DMS153 (cell line): ENCODE measurements at places on chromosomes 3 and 15.

GRCh38 chr3:76369170-76369569 is 583.8 kb upstream of the ZNF717 start:
- DNase-seq: no peak

DNA sequence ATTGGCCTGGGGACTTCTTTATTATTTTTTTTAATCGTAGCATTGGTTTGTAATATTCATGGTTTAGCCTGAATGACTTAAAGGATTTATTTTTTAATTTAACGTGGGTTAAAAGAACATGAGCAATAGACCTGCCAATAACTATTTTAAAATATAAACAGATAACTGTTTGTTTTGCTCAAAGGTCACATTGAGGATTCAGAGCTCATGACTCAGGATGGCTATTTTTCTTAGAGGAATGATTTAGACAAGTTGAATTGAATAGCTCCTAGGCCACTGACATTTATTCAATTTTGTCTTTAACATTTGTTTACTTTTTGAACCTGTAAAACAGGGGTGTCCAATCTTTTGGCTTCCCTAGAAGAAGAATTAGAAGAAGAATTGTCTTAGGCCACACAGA is 68.5 kb downstream of the ITPR1 start:
- DNase-seq: no peak

GRCh38 chr3:30750967-30751366 is 143.5 kb downstream of the GADL1 start:
- no peak for DNase-seq

GRCh38 chr3:144585408-144585807 is 613.8 kb downstream of the DIPK2A start:
- no peak for DNase-seq

DNA sequence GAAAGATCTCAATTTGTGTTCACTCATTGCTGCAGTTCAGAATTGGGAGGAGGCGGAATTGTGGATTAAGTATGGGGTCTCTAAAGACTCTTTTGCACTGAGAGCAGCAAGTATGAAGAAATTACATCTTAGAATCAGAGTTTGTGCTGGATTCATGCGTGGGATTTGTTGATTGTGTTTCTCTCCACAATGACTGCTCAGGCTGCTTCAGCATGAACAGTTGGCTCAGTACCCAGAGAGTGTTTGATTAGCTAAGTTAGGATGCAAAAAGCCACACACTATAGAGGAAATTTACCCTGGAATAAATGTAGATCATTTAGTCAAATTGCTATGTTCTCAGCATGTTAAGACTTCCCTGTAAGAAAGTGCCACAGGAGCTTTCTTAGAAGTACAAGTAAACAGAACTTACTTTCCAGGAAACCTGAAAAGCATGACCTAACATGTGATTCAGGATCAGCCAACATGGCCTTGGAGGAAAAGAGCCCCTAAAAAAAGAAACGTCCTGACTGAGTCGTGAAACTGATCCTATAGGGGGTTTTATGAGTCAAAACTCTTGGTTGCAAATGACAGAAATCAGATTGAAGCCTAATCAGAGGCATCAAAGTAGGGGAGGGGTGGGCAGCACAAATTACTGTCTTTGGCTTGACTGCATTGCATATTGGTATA is 32.6 kb downstream of the HHLA2 start:
- DNase-seq: no peak

- no peak for DNase-seq
Measured at GRCh38 chr15:39937696-39938095, 3.8 kb downstream of the EIF2AK4 start.

GRCh38 chr3:172070802-172071201 is 31.4 kb downstream of the FNDC3B start:
- DNase-seq: no peak

GRCh38 chr15:72685925-72686794 is at the start of the genes BBS4 and HIGD2B:
BBS4 (plus strand) TSS chr15:72686207; CDS start chr15:72686228, 21 bp downstream.
HIGD2B (minus strand) TSS chr15:72686182; CDS start chr15:72676374, 9,808 bp downstream.
- DNase-seq: no peak

DNA sequence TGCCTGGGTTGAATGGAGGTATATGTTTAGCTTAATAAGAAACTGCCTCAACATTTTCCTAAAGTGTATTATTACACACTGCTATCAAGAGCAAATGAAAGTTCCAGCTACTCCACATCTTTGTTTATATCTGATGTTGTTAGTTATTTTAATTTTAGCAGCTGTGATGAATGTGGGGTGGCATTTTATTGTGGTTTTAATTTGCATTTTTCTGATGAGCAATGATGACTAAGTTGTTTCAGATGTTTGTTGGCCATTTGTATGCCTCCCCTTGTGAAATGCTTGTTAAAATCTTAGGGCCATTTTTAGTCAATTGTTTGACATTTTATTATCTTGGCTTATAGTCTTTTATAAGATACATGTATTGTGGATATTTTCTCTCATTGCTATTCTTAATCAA is 260.4 kb upstream of the SLCO3A1 start:
- DNase-seq: no peak
